Activated CD4-positive, alpha-beta T cell treated with anti-CD3 and anti-CD28 coated beads, Interleukin-2, amount 50 U/mL, for 48 hours (primary cell): ENCODE measurements at places on chromosomes 1 and 21.

- peak; percentile 31 for DNase-seq
Measured at GRCh38 chr1:175317309-175317708, 124.7 kb upstream of the KIAA0040 start.

DNA sequence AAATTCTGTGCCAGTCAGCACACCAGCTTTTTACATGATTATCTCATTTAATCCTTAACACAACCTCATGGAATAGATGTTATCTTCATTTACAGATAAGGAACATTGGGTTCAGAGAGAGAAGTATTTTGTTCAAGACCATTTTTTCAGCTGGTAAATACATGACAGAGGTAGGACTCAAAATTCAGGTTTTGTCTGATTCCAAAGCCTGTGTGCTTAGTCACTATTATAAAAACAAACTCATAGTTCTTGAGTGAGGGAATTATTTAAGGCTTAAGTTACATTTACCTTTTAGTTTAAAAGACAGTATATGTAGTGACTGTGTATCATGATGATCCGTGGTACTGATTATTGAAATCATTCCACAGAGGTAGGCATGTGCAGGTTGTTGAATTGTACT lies 125.2 kb downstream of the MAGI3 start:
- no peak for DNase-seq

- DNase-seq, result no peak
Measured at GRCh38 chr1:170009551-170009950, 64.9 kb downstream of the KIFAP3 start.

GRCh38 chr21:43025636-43026180 lies 49.9 kb downstream of the CBS start:
- DNase-seq, result no peak

- DNase-seq, result no peak
Measured at GRCh38 chr21:36535618-36536241, 55.8 kb upstream of the CLDN14 start.

DNA sequence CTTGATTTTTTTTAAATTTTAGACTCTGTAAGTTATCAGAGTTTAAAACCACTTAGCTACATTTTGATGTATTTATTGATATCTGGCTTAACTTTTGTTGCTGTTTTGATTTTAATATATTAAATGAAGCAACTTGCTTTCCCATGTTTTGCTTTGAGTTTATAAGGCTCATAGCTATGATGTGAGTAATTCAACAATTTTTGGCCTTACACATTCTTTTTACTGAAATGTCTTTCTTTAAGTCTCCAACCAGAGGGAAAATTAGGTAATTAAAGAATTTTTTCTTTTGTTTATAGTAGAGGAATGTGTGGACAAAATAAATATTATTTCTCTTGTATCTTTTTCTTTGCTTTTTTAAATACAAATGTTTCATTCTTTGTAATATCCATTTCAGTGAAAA lies 258.3 kb upstream of the ADAMTS5 start:
- DNase-seq, result no peak

GRCh38 chr1:219534991-219535390 lies 77.9 kb downstream of the ZC3H11B start:
- no peak for DNase-seq
